Activated T-cell treated with anti-CD3 and anti-CD28 coated beads, Interleukin-2, amount 50 U/mL, for 72 hours (primary cell): ENCODE measurements at places on chromosomes 3 and 15. TPM values are rescaled to one million over a fixed set of nuclear protein-coding genes. Genes with fewer than 3 reads are reported as not detected.

The ITIH4 gene
- total RNA-seq: 24.5 TPM

- H3K36me3 ChIP-seq: peaks cover 6% of the 10 kb centered on the region
- H3K4me1 ChIP-seq: peaks cover 57% of the 10 kb centered on the region
- H3K4me3 ChIP-seq: no peak overlapping the region
Measured at GRCh38 chr3:23826382-23827064, 20.8 kb downstream of the UBE2E1 start.

DNA sequence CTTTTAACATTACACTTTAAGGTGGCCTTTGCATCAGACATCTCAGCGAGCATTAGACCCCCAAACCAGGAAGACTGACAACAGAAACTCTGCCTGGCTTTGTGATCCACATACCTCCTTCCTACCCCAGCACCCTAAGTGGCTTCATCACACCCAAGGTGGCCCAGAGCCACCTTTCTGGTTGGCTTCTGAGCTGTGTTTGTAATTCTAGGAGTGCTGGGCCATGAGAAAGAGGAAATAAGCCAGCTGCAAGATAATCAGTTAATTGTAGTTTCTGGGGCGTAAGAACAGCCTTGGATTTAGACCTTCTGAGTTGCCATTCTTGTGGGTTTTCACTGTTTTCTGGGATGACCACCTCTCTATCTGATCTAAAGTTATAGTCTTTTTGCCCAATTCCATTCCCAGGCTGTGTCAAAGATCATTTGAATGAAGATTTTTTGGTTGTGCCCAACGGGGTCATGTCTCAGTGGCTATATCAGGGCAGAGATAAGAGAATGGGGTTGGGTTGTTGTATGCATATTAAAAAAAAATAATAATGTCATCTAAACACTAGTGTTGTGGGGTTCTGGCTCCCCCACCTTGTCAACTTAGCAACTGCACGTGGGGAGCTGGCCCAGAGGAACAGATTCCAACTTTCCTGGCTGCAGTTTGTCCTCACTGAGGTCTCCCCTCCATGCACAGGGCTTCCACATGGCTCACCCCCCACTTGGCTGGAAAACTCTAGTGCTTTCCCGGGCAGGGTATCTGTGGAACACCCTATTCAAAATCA is 234.8 kb upstream of the WNT5A start:
- H3K36me3 ChIP-seq: no peaks in the 10 kb centered on the region
- no peak overlapping the region for H3K4me3 ChIP-seq
- H3K27me3 ChIP-seq: peaks cover 11% of the 10 kb centered on the region
- no peaks in the 10 kb centered on the region for H3K4me1 ChIP-seq
- H3K27ac ChIP-seq: no peak overlapping the region

The ABCC5 gene
- 22.4 TPM for total RNA-seq

The OR5H15 gene
- not detected for total RNA-seq

DNA sequence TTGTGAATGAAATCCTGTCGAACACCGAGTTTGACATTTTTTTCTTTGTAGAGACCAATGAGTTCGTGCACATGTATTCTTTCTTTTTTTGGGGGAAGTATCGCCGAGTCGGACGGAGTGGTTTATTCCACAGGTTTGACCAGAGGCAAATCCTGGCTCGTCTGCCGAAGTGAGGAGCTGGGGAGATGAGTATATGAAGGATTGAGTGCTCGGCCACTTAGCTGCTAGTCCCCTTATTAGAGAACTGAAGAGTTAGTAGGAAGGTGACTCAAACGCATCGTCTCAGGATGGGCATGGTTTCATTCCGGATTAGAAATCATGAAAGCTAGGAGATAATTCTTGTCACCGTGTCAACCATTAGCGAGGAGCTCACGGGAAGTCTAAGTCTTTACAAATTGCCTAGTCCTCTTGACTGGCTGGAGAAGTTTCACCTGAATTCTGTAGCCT is 154.7 kb upstream of the GOLIM4 start:
- H3K27ac ChIP-seq: no peak overlapping the region
- H3K4me1 ChIP-seq: peaks cover 18% of the 10 kb centered on the region
- H3K36me3 ChIP-seq: no peaks in the 10 kb centered on the region
- H3K4me3 ChIP-seq: peak overlapping the region; percentile 54

DNA sequence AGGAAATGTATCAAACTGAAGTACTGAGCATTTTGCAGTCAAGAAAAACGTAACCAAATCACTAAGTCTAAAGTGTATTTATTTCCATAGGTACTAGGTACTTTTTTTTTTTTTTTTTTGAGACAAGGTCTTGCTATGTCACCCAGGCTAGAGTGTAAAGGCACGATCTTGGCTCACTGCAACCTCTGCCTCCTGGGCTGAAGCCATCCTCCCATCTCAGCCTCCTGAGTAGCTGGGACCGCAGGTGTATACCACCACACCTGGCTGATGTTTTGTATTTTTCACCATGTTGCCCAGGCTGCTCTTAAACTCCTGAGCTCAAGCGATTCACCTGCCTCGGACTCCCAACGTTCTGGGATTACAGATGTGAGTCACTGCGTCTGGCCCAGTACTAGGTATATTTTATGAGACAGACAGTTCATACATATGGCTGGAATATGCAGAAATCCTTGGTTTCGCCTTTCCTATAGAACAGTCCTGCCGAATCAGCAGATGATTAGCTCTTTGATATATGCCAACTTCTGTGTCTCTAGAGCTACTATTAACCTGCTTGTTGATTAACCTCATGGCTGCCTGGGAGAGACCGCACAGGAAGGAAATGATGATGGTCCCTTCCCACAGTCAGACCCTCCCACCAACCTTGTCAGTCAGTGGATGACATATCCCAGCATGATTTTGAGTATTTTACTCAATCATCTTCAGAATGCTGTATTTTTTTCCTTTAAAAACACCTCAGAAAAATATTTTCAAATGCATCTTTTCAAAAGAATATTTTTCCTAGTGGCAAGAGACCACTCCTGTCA is 32.3 kb downstream of the TMOD3 start:
- peak overlapping the region; percentile 26 for H3K27ac ChIP-seq
- no peaks in the 10 kb centered on the region for H3K27me3 ChIP-seq
- peak overlapping the region; percentile 61 for H3K4me3 ChIP-seq
- peaks cover 56% of the 10 kb centered on the region for H3K4me1 ChIP-seq
- peaks cover 29% of the 10 kb centered on the region for H3K36me3 ChIP-seq

GRCh38 chr15:53384417-53384816 is 375.0 kb downstream of the WDR72 start:
- no peak overlapping the region for H3K4me3 ChIP-seq
- H3K4me1 ChIP-seq: no peaks in the 10 kb centered on the region
- H3K27me3 ChIP-seq: no peaks in the 10 kb centered on the region

The SPINT1 gene
- total RNA-seq: 19.4 TPM

DNA sequence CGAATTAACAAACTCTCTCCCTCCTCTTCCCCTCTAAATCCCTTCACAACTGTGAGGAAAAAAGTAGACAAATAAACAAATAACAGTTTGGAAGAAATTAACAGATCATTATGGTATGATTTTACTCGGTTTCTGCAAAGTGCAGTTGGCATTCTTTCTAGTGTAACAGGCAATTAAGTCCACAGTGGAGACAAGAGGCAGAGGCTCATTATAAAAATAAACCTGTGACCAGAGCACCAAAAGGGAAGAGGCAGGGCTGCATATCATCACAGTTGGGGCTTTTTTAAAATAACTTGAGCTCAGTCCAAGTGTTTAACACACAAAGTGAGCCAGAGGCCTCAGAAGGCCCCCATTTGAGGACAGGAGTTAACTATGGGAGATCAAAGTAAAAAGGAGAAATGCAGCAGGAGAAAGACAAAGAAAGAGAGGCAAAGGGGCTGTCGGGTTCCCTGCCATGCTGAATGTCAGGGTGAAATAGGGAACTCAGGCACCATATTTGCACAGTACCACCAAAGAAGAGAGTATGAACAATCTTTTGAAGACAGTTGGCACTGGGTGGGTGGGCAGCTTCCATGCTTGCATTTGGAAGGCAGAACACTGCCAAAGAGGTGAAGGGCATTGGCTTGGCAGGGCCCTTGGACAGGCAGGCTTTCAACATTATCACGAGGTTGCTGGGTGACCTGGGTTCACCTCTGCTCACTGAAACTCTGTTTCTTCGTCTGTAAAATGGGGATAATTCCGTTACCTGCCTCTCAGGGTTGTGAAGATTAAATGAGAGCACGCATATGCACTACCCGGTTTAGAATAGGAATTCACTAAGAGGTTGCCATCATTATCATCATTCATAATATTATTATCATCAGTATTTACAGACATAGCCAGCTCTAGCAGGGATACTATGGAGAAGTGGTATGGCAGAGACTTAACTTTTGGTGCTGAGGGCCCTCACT is 134.5 kb downstream of the MEX3B start:
- no peak overlapping the region for H3K4me3 ChIP-seq
- no peak overlapping the region for H3K27ac ChIP-seq
- H3K36me3 ChIP-seq: no peaks in the 10 kb centered on the region
- no peak for DNase-seq

GRCh38 chr15:55802600-55803376 is 59.8 kb upstream of the PRTG start:
- H3K27me3 ChIP-seq: no peaks in the 10 kb centered on the region
- no peaks in the 10 kb centered on the region for H3K36me3 ChIP-seq
- H3K4me1 ChIP-seq: no peaks in the 10 kb centered on the region
- no peak overlapping the region for H3K27ac ChIP-seq

- peaks cover 6% of the 10 kb centered on the region for H3K27me3 ChIP-seq
- DNase-seq: no peak
- H3K27ac ChIP-seq: no peak overlapping the region
- H3K4me1 ChIP-seq: peaks cover 6% of the 10 kb centered on the region
- H3K36me3 ChIP-seq: no peaks in the 10 kb centered on the region
Measured at GRCh38 chr3:144031938-144032337, 60.3 kb downstream of the DIPK2A start.

GRCh38 chr3:101268141-101268540 is 52.2 kb downstream of the IMPG2 start:
- DNase-seq: no peak
- no peak overlapping the region for H3K27ac ChIP-seq
- no peak overlapping the region for H3K4me3 ChIP-seq

The PLCH1 gene
- 1.1 TPM for total RNA-seq

DNA sequence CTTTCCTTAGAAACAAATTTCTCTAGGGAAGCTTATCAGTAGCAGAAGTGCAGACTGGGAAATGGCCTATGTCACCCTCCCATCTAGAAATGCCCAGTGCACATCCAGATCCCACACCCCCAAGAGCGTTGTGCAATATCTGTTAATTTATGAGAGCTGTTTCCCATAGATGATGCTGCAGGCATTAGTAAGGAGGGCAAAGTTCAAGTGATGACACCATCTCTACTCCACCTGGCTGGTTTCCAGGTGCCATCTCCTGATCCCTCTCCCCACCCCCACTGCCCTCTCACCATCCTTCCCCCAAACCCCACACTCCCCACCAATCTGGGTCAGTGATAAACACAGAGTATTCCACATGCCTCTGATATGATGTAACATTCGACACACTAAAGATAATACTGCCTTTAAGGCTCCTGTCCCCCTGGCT is 39.4 kb downstream of the AGTR1 start:
- no peak overlapping the region for H3K27ac ChIP-seq
- no peak for DNase-seq
- no peaks in the 10 kb centered on the region for H3K36me3 ChIP-seq
- H3K27me3 ChIP-seq: no peaks in the 10 kb centered on the region
- H3K4me3 ChIP-seq: no peak overlapping the region
- H3K4me1 ChIP-seq: no peaks in the 10 kb centered on the region

DNA sequence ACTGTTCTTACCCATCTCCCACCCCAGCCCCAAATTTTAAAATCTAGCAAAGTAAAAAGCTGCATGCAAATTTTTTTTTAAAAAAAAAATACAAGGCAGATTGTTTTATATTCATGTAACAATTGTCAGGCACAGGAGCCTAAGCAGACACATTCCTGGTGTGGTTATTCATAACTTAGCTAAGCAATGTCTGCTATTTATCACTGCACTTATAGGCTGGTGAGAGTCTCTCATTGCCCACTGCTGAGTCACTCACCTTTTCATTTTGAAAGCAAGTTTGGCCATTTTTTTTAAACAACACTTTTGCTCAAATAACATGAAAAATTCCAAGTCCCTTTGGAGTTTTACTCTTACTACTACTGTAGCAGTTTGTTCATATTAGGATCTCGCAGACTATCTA is 413.9 kb downstream of the RBMS3 start:
- no peak overlapping the region for H3K27ac ChIP-seq
- H3K36me3 ChIP-seq: no peaks in the 10 kb centered on the region
- H3K27me3 ChIP-seq: peaks cover 23% of the 10 kb centered on the region
- no peak overlapping the region for H3K4me3 ChIP-seq

DNA sequence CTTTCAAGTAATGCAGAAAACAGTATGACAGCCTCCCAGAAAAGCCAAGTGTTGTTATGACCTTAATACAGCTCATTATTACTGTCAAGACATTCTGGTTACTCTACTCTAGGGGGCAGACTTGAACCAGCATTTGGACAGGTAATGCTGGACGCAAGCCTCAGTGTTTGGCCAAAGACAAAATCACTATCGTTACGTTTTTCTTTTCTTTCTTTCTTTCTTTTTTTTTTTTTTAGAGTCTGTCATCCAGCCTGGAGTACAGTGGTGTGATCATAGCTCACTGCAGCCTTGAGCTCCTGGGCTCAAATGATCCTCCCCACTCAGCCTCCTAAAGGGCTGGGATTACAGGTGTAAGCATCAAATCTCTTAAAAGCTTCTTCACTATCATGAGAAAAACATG is 29.4 kb upstream of the TMEM45A start:
- H3K4me3 ChIP-seq: no peak overlapping the region
- no peak overlapping the region for H3K27ac ChIP-seq
- H3K4me1 ChIP-seq: peaks cover 12% of the 10 kb centered on the region
- no peaks in the 10 kb centered on the region for H3K27me3 ChIP-seq
- no peaks in the 10 kb centered on the region for H3K36me3 ChIP-seq
- DNase-seq: peak; percentile 32

The SIN3A gene
- total RNA-seq: 96.4 TPM

DNA sequence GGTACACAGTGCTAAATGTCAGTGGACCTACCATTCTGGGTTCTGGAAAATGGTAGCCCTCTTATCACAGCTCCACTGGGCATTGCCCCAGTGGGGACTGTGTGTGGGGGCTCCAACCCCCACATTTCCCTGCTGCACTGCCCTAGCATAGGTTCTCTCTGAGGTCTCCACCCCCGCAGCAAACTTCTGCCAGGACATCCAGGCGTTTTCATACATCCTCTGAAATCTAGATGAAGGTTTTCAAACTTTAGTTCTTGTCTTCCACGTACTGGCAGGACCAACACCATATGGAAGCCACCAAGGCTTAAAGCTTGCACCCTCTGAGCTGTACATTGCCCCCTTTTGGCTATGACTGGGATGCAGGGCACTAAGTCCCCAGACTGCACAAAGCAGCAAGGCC is 788.2 kb upstream of the ALCAM start:
- no peak overlapping the region for H3K27ac ChIP-seq
- H3K36me3 ChIP-seq: peaks cover 3% of the 10 kb centered on the region
- no peaks in the 10 kb centered on the region for H3K27me3 ChIP-seq

The GOLGA8G gene
- not detected for total RNA-seq

- H3K4me3 ChIP-seq: no peak within 1 kb of the TSS
- no peak for DNase-seq
- H3K27me3 ChIP-seq: no peaks in the 10 kb centered on the region
- no peaks in the 10 kb centered on the region for H3K4me1 ChIP-seq
Measured at GRCh38 chr3:1092771-1093170, at the start of gene CNTN6. TSS of gene CNTN6 (plus strand) at chr3:1093024. CDS start at chr3:1148009, 54,985 bp downstream.

The SPINK8 gene
- total RNA-seq: not detected

DNA sequence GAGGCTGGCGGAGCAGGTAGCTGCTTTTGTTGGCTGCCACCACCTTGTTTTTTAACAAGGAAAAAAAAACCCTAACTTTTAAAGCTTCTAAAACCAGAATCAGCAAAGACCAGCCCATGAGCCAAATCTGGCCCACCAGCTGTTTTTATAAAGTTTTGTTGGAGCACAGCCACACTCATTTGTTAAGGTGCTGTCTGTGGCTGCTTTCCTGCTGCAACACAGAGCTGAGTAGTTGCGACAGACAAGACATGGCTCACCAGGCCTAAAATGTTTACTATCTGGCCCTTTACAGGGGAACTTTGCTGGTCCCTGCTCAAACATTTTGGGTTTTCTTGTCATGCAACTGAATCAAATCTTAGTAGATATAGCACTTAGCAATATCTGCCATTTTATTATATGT is 18.9 kb downstream of the EFCAB12 start:
- no peaks in the 10 kb centered on the region for H3K36me3 ChIP-seq
- no peak overlapping the region for H3K27ac ChIP-seq
